ENCODE measurements at places on chromosomes 7 and 10.

- DNase-seq, result no peak
Observed at GRCh38 chr7:17415955-17416354, 117.5 kb downstream of the AHR start.

GRCh38 chr10:132488231-132488821, 49.3 kb upstream of the INPP5A start:
- no peak for DNase-seq

DNA sequence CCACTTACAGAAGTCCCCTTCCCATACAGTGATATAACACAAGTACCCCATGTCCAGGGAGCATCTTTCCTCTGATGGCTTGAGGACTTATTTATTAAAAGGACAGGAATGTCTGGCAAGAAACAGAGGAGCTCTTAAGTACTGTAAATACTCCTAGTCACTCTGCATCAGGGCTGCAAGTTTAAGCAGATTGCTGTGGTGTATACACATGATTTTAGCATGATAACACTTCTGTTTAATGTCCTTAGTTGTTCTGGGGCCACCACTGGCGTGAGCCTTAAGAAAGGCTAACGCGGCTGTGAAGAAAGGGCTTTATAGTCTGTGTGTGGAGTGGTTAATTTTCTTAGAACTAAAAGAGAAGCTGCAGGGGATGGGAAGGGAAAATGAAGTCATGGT, 65.7 kb downstream of the GBF1 start:
- DNase-seq, result no peak

GRCh38 chr10:49323896-49324270, 24.9 kb downstream of the C10orf71 start:
- no peak for DNase-seq

DNA sequence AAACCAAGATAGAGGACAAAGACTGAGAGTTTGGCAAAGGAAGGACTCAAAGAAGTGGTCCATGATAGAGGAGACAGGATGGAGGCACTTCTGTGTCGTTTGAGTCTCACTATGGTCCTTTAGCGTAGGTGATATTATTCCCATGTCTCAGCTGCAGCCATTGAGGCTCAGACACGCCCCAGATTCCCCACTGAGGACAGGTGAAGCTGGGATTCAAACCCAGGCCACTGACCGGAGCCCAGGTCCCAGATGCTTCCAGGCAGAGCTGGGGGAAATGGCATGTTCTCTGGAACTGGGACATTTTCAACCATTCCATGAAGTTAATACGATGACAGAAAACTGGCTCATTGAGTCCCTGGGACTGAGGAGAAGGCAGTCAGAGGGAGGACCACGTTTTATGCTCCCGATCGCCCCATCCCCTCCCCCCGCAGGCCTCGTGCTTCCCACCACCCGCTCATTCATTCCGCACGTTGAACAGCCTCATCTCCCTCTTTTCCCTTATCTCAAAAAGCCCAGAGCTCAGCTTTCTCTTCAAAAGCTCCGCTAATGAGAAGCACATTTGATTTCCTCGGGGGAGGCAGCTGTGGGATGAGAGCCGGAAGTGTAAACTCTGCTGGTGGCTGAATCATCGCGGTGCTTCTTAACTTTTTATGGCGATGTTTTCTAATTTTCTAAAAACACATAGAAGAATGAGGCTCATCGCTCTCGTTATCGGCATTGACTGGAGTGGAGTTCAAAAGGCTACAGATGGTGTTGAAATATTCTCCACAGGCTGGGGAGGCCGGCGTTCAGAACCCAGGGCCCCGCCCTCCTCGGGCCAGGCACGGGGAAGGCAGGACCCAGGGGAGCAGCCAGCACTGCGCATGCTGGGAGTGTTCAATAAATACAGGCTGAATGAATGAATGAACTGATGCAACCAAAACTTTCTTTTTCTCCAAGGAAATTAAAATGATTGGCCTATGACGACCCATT, 64.0 kb downstream of the OAT start:
- no peak for DNase-seq

DNA sequence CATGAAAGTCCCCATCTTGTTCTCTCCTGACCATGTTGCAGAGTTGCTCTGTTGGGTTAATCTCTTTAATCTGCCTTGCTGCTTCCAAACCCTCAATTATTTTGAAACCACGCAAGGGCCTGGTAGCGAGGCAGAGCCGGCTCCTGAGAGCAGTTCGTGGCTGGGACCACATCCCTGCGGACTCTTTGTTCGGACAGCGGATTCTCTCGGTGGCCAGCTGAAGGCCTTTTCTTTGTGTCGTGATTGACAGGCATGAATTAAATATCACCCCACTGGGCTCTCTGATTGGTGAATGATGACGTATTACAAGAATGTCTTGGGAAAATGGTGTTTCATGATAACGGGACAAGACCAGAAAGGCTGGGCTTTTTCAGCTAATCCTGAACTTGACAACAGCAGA, 66.9 kb upstream of the ARHGAP21 start:
- DNase-seq, result peak; percentile 60

GRCh38 chr10:121974535-121975294, at the start of gene NSMCE4A:
Gene NSMCE4A (minus strand): TSS chr10:121975217. CDS start chr10:121975165, 52 bp downstream.
- DNase-seq, result peak; percentile 74

GRCh38 chr7:24024276-24025068, 259.5 kb upstream of the NPY start:
- no peak for DNase-seq

- DNase-seq, result no peak
Observed at GRCh38 chr10:111113238-111113960, 36.6 kb downstream of the ADRA2A start.

GRCh38 chr7:4856336-4857057, 5.3 kb downstream of the PAPOLB start:
- no peak for DNase-seq

GRCh38 chr7:43767311-43767710, 8.8 kb downstream of the BLVRA start:
- DNase-seq, result no peak

- no peak for DNase-seq
Observed at GRCh38 chr7:2968616-2969397, 74.9 kb downstream of the CARD11 start.

DNA sequence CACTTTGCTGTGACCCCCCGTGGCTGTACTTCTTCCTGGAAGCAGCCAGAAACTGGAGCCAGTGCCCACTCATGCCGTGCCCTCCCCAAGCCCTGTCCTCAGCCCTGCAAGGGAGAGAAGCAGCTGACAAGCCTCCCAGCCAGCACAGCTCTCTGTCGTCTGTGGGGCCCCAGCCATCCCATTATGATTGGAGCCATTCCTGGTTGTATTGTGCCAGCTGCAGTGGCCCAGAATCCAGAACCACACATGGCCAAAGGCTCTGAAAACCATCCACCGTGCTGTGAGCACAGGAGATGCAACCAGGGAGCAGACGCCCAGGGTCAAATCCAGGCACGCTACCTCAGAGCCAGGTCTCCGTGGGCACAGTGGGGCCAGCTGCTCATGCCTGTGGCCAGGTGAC, 18.7 kb downstream of the GRID2IP start:
- no peak for DNase-seq

- DNase-seq, result no peak
Observed at GRCh38 chr10:132962623-132963429, 20.5 kb upstream of the CFAP46 start.

DNA sequence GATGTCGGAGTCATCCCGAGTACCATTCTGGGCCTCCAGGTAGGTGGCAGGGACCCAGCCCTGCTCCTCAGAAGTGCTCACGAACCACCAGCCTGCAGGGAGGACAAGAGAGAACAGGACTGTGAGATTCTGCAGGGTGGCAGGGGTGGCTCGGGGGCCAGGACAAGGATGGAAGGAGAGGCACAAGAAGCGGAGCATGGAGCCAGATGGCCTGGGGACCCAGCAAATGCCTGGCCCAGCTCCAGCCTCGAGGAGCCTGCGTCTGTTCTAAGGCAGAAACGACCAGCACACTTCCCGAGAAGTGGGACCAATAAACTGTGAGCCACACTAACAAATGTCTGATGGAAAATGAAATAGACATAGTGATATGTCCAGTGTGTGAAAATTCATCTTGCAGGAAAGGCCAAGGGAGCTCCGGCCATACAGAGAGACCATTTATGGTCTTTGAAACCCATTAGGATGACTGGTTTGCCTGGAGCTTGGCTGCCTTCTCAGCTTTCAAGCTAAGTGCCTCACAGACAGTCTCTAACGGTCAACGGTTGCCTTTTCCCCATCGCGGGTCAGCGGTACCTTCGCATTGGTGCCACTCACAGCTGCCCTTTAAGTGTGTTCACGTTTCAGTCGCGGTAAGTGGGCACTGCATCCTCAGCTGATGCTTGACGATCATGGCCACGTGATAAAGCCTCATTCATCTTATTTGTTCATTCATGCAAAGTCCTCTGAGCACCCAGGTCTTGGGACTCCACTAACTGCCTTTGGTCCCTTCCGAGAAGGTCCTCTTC, 133.8 kb downstream of the NEURL1 start:
- DNase-seq, result no peak

DNA sequence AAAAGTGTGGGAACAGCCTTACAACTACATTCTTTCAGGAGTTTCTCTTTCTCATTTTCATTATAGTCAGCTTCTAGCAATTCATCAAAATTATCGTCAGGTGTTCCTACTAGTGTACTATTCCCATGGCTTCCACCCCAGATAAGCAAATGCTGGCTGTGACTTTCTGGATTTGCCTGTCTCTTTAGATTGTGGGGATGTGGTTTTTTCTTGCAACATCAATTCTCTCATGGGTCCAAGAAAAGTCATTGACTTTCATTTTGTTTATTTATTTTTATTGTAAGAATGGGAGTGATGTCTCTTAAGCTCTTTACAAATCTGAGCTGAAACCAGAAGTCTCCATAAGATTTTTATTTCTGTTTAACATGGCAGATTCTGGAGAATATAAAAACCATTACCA, 349.7 kb upstream of the SEMA3C start:
- DNase-seq, result no peak

- DNase-seq, result no peak
Observed at GRCh38 chr7:122200888-122201287, 56.8 kb upstream of the AASS start.

DNA sequence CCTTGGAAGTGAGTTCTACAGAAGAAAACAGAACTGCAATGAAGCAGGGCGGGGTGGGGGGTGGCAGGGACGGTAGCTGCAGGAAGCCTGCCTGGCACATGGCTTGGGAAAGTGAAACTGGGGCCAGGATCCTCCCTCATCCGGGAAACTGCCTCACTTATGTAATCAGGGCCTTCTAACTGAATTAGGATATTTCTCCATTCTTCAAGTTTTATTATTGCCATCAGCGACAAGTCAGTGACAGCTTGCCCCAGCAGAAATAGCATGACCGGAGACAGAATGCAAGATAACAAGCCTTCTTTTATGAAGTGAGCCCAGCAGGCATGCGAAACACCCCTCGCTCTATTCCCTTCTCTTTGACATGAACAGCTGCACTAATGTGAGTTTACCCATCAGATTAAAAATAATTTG, 77.5 kb upstream of the CACUL1 start:
- DNase-seq, result peak; percentile 31

- no peak for DNase-seq
Observed at GRCh38 chr7:30321882-30322192, 37.4 kb downstream of the ZNRF2 start.

DNA sequence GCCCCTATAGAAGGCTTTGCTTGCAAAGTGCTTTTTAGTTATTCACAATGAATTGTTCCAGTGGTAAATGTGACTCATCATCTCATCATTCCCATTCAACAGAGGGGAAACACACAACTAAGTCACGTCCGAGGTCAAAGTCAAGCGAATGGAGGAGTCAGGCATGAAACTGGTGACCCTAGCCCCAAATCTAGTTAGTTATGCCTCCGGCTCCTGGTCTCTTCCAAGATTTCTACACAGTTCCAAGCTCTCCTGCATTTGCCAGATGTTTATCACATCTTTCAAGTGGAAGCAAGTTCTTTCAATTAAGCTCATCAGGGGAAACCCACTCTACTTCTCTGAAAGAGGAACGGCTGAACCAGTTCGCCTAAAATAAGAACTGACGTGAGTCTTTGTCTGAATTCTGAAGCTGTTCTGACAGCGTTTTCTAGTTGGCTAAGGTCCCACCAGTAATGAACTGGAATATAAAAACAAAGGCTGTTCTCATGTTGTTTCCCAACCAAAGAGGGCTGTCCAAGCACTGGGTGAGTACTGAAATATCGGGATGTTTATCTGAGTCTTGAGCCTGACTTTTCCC, 140.9 kb upstream of the NRBF2 start:
- no peak for DNase-seq

GRCh38 chr7:151744656-151745638, 132.0 kb downstream of the PRKAG2 start:
- DNase-seq, result no peak

DNA sequence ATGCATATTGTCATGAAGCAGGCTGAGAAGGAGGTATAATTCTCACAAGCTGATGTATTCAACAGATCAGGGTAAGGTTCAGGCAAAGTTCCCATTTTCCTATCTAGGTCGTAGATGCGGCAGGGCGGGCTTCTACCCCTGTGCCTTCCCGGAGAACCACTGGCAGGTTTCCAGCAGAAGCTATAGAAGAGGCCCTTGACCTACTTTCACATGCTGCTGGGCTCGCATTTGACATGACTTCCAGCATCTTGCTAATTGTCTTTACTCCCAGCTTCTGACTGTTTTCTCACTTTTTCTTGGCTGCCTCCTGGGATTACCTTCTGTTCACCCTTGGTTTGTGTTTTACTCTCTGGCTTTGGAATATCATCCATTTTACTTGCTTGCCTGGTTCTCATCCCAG, 32.6 kb upstream of the ORC5 start:
- DNase-seq, result no peak

- no peak for DNase-seq
Observed at GRCh38 chr10:76127984-76128589, 696.7 kb downstream of the LRMDA start.

DNA sequence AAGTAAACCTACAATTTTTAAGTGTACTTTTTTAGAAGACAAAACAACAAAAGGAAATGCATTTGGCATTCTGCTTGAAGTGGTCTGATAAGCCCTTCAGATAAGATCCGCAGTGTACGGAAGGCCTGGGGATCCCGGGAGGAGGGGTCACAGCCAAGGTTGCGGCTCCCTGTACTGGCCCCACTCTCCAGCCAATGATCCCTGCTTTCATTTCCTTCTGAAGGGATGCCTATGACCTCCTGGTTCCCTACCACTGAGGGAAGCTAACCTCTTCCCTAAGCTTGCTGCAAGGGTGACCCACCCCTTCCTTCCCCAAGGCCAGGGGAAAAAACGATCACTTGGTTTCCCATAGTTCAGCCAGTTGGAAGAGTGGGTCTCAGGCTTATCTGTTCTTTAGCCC, 5.3 kb downstream of the DENND2A start:
- no peak for DNase-seq

DNA sequence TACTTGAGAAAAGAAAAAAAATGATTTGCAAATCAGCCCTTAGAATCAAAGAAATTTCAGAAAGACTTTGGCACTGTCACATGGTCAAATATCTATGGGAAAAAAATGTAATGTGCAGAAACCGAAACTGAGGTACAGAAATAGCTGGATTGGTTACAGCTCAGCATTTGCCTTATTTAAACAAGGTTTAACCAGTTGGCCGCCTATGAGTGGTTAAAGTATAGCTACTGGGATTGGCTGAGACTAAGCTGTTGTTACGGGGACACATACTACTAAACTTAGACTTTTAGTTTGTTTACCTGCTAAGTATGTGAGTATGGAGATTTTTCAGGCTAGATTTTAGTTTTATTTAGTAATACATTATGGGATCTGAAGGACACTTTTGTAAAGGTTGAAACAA, 38.6 kb downstream of the SFTPD start:
- no peak for DNase-seq
